NCI-H1930 (cell line): ENCODE measurements at places on chromosomes 13 and 19.

DNA sequence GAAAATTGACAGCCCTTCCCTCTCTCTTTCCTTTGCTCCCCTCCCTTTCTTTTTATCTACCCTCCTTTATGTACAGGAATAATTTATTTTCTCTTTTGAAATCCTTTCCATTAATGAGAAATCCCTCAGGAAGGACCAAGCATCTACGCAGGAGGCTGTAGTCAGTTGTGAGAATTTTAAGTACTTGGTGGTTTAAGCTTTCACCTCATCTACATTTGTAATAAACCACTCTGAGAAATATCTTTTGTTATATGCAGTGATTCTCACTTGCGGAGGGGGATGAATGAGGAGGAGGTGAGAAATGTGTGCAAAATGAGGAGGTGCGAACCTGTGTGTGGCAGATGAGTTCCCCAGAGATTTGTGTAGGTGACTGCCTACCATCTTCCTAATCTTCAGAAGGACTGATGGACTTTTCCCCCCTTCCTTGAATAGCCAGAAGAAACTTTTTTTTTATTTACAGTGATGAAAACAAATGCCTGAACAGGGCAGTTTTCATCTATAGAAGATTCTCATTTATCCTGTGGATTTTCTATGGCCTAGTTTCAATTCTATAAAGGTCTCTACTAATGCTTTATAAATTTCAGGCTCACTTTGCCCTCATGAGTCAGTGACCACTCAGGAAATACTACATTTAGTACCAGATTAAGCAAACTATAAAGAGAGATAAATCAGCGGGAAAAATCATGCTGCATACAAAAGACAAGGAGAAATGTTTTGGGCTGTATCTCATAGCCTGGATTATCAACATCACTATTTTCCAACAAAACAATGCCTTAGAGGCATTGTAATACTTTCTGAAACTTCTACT, 118.3 kb downstream of the LHFPL6 start:
- no peak for DNase-seq

- no peak for DNase-seq
Measured at GRCh38 chr19:39953915-39954314, 17.1 kb upstream of the PSMC4 start.

GRCh38 chr13:99800011-99800410, 171.6 kb downstream of the ZIC5 start:
- no peak for DNase-seq

DNA sequence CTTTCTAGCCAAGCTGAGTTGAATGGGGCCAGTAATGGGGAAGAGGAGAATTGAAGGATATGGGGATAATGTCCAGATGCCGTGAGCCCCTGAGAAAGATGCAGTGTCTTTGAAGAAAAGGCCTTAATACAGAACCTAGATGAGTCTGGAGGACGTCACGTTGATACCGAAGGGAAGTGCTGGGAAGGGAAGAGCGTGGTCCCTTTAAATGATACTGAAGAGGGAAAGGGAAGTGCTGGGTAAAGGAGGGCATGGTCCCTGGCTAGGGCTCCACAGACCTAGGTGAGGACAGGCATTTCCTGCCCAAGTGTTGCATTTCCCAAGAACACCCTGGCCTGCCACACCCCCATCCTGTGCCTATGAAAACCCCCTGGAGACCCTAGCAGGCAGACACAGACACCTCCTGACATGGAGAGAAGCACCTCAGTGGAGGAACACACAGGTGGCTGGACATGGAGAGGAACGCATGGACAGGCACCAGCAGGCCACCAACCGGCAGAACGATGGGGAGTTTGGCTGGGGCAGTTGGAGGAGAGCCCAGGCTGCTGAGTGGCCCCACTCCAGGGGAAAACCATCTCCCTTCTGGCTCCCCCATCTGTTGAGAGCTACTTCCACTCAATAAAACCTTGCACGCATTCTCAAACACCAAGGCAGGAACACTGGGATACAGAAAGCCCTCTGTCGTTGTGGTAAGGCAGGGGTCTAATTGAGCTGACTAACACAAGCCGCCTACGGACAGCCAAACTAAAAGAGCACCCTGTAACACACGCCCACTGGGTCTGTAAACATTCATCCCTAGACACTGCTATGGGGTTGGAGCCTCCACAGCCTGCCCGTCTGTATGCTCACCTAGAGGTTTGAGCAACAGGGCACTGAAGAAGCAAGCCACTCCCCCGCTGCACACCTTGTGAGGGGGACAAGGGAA, 34.9 kb upstream of the POMP start:
- no peak for DNase-seq

- DNase-seq, result no peak
Measured at GRCh38 chr13:113113846-113114271, 8.3 kb downstream of the F7 start.

DNA sequence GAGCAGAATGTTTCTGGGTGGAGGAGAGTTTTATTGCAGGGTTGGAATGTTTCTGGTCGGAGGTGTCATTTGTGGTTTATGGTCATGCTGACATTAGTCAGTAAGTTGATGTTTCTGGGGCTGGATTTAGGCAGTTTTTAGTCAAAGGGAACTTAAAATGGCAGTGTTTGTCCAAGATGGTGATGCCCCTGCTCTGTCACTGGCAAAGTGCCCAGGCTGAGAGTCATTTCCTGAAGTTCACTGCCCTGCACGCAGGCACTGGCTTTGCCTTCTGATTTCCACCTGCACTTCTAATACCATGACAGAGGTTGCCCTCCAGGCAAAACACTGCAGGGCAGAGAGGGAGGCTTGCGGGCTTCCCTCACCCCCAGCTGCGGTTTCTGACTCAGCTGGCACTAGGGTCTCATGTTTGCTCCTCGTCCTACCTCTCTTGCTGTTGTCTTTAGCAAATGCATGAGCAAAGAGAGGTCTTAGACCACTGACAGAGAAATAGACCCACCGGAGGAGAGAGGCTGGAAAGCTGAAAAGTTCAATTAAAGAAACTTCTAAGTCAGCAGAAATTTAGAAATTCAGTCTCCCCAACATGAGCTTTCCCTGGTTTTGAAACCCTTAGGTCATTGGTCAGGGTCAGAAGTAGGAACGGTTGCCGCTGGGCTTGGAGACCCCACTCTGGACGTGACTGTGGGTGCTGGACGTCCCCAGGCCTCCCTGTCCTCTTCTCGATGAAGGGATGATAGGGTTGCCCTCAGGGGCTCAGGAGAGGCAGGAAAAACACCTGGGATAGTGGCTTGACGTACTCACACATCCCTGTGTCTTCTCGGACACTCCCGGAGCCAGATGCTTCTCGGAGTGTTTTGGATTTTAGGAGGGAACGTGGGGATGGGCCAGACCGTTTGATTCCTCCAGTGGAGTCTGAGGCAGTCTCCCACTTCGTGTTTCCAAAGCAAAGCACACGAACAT, 26.3 kb downstream of the TMEM255B start:
- no peak for DNase-seq

DNA sequence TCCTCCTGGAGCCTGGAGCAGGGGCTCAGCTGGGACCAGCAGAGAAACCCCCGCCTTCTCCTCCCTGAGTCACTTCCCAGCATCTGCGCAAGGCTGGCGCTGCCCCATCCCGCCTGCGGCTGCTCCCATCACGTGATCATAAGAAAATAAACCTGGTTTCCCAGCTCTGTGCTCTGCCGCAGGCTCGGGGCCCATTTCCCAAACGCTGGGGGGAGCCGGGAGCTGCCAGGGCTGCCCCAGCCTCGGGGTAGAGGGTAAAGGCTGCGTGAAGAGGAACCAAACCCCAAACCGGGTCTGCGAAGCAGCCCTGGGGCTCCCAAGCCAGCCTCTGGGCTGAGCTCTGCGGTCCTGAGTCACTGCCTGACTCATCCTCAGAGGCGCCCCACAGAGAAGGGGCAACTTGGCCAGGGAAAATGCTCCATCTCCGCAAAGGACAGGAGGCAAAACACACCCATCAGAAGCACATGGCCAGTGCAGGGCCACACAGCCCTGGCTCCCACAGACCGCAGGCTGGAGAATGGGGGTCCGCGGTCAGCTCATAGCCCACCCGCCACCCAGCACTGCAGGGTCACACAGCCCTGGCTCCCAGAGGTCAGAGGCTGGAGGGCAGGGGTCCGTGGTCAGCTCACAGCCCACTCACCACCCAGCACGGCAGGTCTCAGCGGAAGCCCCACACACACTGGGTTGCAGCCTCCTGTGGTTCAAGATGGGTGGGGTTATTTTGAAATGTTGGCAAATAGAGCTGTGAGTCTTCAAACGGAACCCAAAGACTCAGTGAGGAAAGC, 67.1 kb downstream of the RASA3 start:
- DNase-seq, result no peak

DNA sequence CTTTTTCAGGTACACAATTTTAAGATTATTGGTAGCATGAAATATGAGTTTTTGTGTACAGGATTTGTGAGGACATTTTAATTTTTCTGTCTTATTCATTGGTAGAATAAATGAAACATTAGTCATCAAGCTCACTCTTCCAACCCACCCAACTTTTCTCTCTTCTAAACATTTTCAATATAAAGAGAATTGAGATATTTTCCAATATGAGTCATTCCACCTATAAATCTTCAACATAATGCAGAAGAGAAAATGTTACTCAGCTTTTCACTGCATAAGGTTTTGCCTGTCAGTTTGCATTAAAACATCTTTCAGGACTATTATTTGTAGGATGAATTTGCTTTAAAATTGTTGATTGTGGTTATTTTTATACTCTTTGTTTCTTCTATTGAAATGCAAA, 330.7 kb downstream of the PCDH20 start:
- no peak for DNase-seq

DNA sequence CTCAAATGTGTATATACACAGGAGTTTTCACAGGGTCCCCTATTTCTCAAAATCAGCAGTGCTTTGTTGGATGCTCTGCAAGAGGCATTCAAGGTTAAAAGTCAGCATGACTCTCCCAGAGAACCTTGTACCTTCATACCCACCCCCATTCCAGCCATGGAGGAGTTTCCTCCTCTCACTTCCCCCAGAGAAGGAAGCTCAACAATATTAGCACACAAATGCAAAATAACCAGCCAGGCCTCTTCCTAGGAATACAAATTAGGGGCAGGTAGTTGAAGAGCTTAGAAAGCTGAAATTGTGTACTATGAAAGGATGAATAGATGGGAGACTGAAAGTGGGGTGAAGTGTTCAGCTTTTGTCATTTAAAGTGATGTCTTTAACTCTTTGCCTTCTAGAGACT, 43.8 kb downstream of the SPRY2 start:
- no peak for DNase-seq

DNA sequence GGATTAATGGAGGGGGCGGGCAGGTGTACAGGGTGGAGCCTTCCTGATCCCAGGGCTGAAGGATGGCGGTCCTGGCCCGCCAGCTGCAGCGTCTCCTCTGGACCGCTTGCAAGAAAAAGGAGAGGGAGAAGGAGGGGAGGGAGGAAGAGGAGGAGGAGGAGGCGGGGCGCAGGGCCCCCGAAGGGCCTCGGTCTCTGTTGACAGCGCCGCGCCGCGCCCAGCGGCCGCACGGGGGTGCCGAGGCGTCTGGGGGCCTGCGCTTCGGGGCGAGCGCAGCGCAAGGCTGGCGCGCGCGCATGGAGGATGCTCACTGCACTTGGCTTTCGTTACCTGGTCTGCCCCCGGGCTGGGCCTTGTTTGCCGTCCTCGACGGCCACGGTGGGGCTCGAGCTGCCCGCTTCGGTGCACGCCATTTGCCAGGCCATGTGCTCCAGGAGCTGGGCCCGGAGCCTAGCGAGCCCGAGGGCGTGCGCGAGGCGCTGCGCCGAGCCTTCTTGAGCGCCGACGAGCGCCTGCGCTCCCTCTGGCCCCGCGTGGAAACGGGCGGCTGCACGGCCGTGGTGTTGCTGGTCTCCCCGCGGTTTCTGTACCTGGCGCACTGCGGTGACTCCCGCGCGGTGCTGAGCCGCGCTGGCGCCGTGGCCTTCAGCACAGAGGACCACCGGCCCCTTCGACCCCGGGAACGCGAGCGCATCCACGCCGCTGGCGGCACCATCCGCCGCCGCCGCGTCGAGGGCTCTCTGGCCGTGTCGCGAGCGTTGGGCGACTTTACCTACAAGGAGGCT, at the start of gene PPM1N:
TSS of gene PPM1N (plus strand) at position 33 of the 785 bp plus-strand sequence. CDS start at position 63, 30 bp downstream.
- DNase-seq, result peak; percentile 68

GRCh38 chr13:35127466-35127865, 185.4 kb downstream of the NBEA start:
- DNase-seq, result no peak

DNA sequence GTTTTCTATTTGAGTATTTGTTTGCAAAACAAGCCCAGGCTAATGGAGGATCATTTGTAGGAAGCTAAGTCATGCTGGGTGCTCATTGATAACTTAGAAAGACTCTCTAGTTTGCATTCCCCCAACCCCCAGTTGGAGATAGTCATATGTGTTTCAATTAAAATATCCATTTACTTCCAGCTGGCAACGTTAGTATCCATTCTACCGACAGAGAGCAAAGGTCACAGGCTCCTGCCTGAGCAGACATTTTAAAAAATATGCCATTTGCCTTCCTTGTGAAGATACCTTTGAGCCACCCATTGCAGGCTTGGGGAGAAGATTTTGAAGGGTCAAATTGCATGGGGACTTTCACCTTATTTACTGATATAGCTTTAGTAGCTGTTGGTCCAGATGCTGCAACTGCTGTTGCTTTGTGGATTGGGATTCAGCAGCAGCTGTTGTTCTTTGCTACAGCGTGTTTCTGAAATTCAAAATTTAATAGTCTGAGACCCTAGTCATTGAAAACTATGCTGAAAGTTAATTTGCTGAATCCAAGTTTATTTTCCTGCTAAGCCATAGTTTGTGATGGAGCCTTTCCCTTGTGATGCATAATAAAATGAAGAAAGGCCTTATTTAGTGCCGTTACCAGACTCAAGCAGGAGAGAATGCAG, 335.1 kb downstream of the GPC6 start:
- no peak for DNase-seq

DNA sequence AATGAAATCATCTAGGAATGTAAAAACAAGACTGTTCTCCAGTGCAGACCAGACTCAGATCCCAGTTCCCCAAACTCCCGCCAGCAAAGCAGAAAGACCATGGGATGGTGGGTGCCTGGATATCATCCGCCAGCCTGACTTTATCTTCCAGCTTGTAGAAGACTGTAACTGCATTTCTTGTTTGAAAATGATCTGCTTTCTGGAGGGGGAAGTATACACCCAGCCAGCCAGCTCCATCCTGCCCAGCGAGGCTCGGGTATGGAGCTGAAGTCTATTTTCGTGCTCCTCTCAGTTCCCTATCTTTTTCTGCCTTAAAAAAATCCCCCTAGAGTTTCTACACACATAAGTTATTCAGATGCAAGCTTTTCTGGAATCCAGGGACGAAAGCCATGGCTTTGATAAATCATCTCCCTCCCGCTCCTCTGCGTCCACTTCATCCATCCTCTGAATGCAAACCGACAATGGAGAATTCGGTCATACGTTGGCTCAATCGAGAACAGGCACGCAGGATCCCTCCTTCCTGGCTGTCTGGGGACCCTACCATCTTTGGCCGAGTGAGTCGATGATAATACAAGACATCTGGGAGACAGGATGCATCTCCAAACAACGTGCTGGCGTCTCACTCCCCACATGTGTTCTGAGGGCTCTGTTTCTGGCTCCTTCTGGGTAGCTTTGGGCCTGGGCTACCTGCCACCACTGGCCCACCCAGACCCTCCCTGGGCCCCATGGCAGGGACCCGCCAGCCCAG, 31.2 kb downstream of the CEBPG start:
- DNase-seq, result no peak

- DNase-seq, result no peak
Measured at GRCh38 chr13:113096745-113097305, 8.8 kb upstream of the F7 start.

- no peak for DNase-seq
Measured at GRCh38 chr13:113567681-113568080, 16.9 kb upstream of the TFDP1 start.
